Right lung (tissue), 10 donors: ENCODE measurements at places on chromosomes 4 and X. TPM values are rescaled to one million over a fixed set of nuclear protein-coding genes. Genes with fewer than 3 reads are reported as not detected.
A peak's percentile ranks its signal among the peaks of the same experiment; 100 is the strongest.

GRCh38 chrX:137563681-137564651, 2.0 kb upstream of the ZIC3 start:
- DNase-seq = no peak

DNA sequence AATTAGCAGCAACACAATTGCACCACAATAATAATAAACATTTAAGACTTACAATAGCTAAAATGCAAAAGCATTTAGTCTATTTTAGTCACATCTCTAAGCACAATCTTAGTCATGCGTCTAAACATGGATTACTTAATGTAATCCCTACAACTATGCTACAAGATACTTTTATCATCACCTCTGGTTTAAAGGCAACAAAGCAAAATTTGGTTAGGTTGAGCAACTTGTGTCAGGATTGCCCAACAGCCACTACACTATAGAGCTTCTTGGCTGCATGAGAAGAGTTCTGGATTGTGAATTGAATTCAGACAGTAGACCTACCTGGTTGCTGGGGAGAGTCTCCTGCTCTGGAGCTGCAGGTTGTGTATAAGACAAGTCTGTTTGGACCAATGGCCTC, 146.5 kb upstream of the PUDP start:
- DNase-seq = no peak

- no peak for DNase-seq
Measured at GRCh38 chrX:47327902-47328301, 42.5 kb upstream of the ZNF157 start.

DNA sequence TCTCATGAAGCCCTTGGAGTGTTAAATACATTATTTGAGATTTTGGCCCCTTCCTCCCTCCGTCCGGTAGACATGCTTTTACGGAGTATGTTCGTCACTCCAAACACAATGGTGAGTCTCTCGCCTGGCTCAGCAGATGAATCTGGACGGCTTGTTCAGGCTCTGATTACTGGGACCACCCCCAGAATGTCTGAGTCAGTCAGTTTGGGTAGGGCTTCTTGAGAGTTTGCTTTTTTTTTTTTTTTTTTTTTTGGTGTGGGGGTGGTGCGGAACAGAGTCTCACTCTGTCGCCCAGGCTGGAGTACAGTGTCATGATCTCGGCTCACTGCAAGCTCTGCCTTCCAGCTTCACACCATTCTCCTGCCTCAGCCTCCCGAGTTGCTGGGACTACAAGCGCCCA, 62.4 kb upstream of the MSANTD1 start:
- DNase-seq = no peak

- DNase-seq = peak; percentile 75
Measured at GRCh38 chr4:173272996-173273395, 61.2 kb downstream of the HMGB2 start.

DNA sequence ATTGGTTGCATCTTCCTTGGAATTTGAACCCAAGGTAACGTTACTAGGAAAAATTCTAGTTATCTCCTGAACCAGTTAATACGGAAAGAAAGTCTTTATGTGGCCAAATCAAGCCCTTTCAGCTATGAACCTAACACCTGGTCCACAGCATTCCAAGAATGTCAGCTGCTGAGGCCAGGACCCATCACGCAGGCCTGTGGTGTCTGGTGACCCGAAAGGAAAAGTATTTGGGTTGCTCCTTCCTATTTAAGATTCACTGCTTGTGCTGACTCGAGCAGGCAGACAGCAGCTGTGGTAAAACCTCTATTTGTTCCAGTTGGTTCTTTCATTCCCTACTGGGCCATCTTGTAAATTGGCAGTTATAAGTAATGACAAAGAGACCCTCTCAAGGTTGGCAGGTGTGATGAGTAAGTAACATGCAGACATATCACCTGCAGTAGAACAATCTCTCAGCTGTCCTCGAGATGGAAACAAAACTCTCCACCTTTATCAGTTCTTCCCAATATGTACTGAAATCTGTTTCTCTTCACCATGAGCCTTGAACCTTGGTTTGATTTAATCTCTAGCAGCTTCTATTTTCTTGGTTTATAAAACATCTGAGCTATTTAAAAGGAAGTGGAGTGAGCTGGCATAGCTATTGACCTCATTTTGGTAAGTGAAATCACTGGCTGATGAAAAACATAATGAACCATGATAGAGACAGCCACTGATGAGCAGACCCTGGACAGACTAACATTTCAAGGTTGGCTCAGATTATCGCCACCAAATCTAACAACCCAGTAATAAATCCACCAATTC, 182.1 kb upstream of the SMIM31 start:
- DNase-seq = no peak

- no peak for DNase-seq
Measured at GRCh38 chr4:19924761-19925160, 326.9 kb upstream of the SLIT2 start.

- DNase-seq = no peak
Measured at GRCh38 chrX:130418066-130418465, 16.3 kb downstream of the RBMX2 start.

DNA sequence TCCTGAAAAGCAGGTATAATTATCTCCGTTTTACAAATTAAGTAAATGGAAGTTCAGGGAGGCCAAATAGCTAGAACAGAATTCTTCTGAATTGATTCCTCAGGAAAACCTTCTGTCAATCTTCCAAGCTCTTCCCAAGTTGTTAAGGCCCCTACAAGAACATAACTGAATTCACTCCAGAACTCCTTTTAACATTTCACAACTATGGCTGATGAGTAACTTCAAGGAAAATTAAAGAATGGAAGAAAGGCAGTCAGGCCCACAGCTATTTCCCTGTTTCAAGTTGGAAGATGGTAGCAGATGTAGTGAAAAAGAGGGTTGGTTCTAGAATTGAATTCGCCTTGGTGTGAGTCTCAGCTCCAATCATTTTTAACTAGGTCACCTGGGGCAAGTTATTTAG, 15.9 kb downstream of the SETD7 start:
- no peak for DNase-seq

- DNase-seq = no peak
Measured at GRCh38 chrX:151177141-151178027, 1.0 kb downstream of the GPR50 start.

GRCh38 chrX:42754115-42754514, 23.8 kb downstream of the PPP1R2C start:
- DNase-seq = no peak

- no peak for DNase-seq
Measured at GRCh38 chrX:68692651-68693050, 45.2 kb downstream of the STARD8 start.

GRCh38 chrX:46200413-46200812, 344.8 kb downstream of the ZNF674 start:
- no peak for DNase-seq

DNA sequence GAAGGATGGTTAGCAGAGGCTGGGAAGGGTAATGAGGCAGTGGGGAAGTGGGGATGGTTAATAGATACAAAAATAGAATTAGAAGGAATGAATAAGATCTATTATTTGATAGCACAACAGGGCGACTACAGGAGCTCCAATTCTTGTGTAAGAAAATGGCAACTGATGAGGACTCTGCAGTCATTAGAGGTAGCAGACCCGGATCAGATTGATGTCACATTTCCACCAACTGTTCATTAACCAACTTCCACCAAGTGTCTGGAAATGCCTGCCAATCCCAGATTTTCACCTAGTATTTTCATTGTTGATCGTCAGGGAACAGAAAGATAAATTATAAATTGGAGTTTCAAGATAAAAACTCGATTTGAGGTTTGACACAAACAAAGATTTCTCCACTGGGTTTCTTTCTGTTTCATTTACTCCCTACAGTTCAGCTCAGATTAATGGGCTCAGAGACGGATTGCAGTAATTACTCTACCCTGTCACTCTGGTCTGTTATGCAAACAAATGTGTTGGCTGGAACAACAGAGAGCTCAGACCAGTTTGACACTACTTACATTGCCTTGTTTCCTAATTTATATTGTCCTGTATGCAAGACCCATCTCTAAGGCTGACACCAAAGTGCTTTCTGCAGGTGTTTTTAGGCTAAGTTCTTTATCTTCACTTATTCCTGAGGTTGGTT, 909.2 kb upstream of the PRKX start:
- DNase-seq = no peak

DNA sequence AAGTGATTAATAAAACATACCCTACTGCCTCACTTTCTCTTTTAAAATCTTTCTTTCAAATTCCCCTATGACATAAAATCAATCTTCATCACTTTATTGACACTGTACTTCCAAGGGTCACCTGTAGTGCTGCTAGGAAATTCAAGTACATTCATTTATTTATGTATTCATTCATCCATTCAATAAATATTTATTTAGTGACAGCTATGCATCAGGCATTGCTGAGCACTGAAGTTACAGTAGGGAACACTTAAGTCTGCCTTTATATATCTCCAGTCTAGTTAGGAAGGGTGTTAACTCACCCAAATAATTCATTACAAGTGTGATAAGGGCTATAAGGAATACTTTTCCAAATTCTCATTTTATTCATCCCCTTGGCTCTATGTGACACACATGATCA, 2.3 kb downstream of the SYTL5 start:
- DNase-seq = no peak

GRCh38 chr4:91837608-91838029, 466.1 kb upstream of the GRID2 start:
- DNase-seq = no peak

The ZAR1 gene
- polyA plus RNA-seq = not detected

The C4orf36 gene
- 10.6 TPM for polyA plus RNA-seq

The GAGE1 gene
- polyA plus RNA-seq = not detected

The ANK2 gene
- 29.5 TPM for polyA plus RNA-seq

The ZXDA gene
- 5.2 TPM for polyA plus RNA-seq

The PASD1 gene
- 0.09 TPM for polyA plus RNA-seq

The DIPK2B gene
- 35.6 TPM for polyA plus RNA-seq

The PABPC1L2B gene
- not detected for polyA plus RNA-seq
